Adipocyte (in vitro differentiated cells): ENCODE measurements at places on chromosomes 11 and 22.

DNA sequence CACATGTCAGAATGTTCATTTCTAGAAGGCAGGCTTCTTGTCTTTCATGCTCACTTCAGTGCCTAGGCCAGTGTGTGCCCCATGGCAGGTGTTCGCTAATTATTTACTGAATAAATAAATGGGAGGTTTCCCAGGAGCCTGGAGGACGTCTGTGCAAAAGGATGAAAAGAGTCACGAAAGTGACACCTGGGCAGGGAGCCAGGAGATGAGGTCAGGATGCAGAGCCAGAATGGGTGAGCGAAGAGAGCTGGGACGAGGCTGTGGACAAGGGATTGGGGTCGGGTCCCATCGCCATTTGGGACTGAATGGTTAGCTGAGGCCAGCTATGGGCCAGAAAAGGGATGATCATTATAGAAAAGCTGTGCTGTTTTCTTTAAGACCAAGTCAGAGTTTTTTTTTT lies 560.4 kb downstream of the TBC1D22A start:
- DNase-seq: no peak

DNA sequence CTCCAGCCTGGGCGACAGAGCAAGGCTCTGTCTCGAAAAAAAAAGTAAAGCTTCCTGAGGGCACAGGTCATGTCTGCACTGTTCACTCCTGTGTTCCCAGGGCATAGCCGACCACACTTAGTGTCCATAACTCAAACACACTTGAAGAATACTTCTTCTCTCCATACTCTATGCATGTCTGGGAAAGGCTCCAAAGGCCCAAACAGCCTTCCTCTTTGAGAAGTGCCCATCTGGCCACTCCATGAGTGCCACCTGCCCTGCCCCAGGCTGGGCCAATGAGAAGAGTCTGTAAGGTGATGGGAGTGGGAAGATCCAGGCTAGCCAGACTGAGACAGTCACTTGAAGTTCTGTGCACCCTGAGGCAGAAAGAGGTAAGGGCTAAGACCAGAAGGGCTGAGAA lies 24.7 kb downstream of the DGCR2 start:
- DNase-seq: no peak

- DNase-seq: no peak
Measured at GRCh38 chr11:33669598-33670249, 30.9 kb downstream of the C11orf91 start.

GRCh38 chr22:31276426-31277167 lies 15.7 kb downstream of the PIK3IP1 start:
- DNase-seq: no peak

DNA sequence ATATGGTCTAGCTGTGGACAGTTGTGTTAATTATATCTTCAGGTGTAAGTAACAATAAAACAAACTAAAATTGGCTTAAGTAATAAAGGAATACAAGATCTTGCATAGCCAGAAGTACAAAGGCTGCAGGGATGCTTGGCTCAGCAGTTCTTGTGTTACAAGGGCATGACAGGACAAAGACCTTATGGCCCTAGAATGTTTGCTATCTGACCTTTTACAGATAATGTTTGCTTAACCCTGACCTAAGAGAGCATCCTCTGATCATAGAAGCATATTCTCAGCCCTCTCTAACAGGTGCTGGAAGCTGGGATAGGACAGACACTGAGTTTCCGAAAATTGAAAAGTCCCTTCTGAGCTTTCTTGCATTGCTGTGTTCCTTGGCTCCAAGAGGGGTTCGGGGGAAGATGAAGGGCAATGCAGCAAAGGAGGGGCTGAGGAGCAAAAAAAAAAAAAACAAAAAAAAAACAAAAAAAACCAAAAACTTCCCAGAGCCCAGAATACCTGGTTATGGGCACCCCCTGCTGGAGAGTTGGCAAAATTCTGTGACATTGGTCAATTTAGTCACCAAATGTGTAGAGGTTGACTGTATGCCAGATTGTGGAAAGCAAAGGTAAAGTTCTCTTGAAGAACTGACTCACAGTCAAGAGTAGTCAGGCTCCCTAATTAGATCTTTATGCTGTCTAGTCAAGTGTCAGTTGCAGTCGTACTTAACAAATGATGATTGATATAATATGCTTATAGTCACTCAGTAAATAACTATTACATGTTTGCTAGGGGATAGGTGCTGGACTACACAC lies 10.4 kb upstream of the HIKESHI start:
- DNase-seq: peak; percentile 86

- DNase-seq: no peak
Measured at GRCh38 chr22:22171357-22172218, 73.0 kb upstream of the VPREB1 start.

- peak; percentile 32 for DNase-seq
Measured at GRCh38 chr11:48088682-48089050, 108.3 kb downstream of the PTPRJ start.

DNA sequence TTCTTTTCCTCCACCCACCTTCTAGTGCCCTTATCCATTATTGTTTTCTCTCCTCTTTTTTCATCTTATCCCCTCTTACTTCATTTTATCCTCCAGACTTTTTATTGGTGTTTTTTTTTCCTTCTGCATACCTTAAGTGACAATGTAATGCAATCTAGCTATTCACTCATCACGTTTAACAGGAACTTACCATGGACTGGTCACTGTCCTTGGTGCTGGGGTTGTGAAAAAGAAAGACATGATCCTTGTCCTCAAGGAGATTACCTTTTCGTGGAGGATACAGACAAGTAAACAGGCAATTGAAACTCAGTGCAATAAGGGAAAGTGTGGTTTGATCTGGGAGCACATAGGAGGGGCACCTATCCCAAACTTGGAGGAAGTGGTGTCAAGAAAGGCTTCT lies 20.7 kb downstream of the SYT9 start:
- no peak for DNase-seq

DNA sequence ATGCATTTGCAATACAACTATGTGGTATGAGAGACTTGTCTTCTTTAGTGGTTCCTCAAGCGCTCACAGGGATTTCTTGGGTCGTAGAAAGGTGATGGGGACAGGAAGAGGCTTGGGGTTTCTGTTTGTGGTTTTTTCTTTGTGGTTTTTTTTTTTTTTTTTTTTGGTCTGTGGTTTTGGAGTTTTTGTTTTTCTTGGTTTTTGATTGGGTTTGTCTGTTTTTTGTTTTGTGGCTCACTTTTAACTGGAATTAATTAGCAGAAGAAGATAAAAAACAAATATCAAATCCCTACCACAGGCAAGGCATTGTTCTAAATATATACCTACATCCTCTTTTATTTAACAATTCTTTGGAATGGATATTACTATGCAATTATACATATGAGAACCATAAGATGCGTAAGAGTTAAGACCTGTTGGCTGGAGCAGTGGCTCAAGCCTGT lies 5.5 kb downstream of the TTC28 start:
- peak; percentile 71 for DNase-seq

- DNase-seq: no peak
Measured at GRCh38 chr22:37312549-37313183, 30.4 kb downstream of the CYTH4 start.

- DNase-seq: peak; percentile 47
Measured at GRCh38 chr22:35642305-35642741, 5.9 kb upstream of the APOL6 start.

DNA sequence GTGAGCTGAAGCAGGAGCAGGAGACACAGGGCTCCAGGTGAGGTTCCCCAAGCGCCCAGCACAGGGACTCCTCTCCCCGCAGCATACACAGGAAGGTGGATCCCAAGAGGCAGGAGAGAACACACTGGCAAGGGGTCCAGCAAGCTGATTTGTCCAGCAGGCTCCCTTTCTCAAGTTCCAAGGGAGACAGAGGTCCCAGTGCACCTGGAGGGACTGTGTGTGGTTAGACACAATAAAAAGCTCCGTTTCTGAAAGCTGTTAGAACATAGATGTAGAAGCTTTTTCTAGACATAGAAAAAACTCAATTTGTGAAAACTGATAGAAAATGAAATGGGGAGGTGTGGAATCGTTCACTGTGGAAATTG lies 1.8 kb downstream of the CALCB start:
- DNase-seq: no peak

GRCh38 chr22:29872989-29873388 lies 10.0 kb upstream of the MTMR3 start:
- DNase-seq: no peak

DNA sequence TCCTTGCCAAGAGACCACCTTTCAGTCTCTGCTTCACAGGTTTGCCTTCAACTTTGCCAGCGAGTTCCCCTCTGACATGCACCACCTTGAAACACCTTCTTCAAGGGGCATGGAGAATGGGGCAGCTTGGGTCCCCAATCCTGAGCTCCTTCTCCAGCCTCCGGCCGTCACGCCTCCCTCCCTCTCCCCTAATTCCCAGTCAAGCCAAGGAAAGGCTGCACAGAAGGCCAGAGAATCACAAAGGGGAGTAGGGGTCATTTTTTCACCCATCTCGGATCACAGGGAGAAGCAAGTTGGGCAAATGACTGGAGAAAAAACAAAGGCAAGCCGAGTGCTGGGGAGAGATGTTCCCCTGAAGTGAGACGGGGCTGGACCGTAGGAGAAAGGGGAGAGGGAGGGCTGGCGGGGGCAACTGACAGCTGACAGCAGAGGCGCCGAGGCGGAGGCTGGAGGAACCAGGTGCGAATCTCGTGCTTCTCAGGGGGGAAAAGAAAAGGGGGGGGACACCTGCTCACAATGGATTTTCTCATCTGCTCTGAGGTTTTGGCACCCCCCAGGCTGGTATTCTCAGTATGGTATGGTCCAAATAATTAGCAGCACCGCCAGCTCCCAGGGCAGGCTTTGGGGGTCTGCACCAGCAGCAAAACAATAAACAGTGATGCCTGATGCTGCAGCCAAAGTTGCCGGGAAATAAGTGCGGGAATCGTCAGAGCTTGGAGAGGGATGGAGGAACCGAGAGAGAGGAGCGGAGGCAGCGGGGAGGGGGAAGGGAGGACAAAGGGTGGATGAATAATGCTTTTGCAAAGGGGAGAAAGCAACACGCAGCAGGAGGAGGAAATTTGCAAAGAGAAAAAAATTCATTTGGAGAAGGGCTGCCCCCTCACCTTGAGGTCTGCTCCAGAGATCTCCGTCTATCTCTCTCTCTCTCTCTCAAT lies 644 bp downstream of the YPEL4 start:
- peak; percentile 43 for DNase-seq

GRCh38 chr11:95711945-95712221 lies 77.7 kb downstream of the FAM76B start:
- no peak for DNase-seq

DNA sequence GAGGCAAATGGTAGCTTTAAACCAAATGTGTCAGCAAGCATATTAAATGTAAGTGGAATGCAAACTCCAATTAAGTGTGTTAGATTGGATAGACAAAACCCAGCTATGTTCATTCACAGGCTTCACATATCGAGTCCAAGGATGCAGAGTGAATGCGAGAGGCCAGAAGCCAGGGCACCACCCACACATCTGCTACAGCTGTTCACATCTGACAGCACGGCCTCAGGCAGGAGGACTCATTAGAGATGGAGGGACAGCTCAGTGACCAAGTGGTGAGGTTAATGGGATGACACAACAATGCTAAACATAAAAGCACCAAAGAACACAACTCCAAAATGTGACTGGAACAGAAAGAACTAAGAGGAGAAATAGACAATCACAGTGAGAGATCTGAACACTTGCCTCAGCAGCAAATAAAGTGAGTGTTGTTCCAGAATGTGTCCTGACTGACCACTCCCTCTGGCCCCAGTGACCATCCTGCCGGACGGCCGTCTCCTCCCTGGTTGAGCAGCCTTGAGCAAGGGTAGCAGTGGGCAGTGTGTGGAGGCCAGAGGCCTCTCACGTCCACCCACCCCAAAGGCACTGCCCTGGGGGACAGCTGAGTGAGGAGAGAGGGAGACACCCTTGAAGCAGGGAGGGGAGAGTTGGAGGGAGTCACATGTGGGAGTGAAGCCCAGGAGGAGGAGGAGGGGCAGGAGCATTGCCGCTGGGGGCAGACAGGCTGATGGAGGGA lies 23.8 kb downstream of the ALG12 start:
- no peak for DNase-seq

GRCh38 chr11:8610532-8611116 lies 16.6 kb upstream of the STK33 start:
- no peak for DNase-seq

DNA sequence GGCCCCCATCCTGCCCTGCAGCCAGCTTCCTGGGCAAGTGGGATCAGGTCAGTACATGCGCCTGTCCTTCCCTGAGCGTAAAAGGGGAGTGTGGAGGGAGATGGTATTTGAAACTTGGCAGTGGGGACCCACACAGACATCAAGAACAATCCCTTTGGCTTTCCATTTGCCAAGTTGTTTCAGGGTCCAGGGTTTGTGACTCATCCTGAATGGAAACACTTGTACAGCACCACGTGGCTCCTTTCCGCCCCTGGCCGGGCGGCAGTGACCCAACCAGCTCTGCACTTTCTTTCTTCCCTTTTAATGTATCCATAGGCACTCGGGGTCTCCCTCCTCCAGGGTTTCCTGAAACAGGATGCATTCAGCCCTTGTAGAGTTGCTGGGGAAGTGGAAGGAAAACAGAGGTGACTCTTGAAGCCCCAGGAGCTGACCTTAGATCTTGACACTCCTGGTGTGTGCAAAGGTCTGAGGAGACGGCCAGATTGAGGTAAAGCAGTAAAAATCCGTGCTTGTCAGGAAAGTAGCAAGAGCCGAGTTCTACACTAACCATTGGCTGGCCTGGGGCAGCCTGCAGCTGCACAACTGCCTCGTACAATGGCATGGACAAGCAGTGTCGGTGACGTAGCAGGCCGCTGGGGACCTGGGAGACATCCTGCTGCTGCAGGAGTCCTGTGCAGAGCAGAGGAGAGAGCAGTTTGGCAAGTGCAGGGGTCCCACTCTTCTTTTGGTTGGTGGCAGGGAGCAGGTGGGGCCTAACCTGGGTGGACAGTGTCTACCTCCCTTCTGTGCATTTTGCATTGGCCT lies 189.8 kb downstream of the SNX19 start:
- peak; percentile 22 for DNase-seq

DNA sequence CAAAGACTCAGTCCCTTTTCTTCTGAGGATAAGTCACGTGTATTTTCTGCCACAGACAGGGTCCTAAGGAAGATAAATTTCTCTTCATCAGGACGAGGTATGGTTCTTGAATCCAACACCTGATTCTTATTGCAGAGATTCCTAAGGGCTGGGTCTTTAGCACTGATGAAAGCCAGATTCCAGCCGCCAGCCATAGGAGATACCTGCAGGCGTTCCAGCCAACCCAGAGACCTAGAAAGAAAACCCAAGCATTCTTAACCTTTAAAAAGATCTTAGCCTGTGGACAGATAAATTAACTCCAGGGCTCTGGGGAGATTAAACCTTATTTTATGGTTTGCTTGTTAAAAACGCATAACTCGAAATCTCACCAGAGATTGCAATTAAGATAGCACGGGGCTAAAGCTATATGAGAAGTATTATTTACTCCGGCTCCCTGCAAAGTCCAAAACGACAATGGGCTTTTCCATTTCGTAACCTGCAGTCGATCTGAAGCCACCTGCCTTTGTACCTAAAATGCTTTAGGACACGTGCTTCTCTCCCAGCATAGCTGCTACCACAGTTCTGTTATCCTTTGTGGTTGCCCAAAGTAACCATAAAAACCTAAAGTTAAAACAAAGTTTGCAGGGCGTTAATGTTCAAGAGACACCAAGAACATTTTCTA lies 104.5 kb downstream of the NXPE2 start:
- DNase-seq: no peak
